ENCODE measurements at places on chromosomes 11 and 22.

- no peak for DNase-seq
These were observed 26.9 kb downstream of the CD82 start for GRCh38 chr11:44592125-44592940.

DNA sequence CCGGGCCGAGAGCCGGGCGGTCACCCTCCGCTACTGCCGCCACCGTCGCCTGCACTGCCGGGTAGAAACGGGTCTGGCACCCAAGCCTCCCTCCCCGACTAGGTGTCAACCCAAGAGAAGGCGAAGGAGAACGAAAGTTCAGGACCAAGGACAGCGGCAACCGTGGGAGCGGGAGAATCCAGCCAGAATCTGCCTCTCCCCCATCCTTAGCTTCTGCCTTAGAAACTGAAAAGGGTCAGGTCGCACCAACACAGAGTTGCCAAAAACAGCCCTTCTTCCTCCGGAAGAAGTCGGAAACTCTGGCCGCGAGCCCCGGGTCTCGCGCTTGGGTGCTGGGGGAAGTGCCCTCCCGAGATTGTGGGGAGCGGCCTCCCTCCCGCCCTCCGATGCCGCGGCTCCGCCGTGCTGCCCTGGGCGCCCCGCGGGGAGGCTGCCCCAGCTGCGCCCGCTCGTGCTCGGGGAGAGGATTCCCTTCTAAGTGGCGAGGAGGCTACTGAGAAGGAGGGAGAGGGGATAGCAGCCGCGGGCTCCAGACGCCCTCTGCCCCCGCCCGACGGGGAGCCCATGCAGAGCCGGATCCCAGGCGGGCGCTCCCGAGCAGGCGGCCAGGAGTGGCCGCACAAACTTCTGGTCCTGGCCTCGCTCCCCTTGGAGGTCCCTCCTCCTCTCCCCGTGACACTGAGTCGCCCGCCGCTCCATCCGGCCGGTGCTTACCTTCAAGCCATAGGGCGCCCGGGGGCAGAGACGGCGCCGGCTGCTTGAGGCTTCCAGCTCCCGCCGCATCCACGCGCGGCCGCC, 637 bp downstream of the DRD2 start:
- DNase-seq: peak; percentile 89

DNA sequence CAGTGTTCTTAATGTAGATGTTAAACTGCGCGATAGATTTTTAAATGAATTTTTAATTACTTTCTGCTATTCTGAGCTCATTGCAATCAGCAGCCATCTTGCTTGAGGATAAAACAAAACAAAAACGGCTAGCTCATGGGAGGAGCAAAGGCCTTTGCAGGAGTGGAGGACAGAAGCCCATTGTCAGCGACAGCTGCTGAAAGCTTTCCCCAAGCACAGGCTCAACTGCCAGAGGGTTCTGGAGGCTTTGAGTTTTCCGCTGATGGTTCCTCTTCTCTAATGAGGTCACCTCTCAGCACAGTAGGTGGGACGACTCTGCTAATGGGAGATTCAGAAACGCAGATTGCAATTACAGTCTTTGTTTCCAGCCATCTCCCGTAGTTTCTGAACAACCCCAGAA, 167.1 kb upstream of the TTC12 start:
- no peak for DNase-seq

DNA sequence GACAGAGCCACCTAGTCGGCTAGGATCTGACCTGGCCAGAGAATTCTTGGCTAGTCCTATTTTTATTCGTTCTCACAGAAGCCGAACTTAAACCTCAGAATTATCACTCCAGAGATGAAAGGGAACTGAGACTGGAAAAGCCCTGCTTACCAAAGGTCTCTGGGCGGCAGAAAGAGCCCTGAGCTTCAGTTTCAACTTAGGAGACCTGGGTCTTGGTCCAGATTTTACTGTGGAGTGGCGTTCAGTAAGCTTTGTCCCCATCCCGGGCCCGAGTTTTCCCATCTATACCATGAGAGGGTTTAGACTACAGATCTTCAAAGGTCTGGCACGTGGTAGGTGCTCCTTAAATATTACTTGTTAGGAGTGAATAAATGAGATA, 516 bp downstream of the NEU3 start:
- DNase-seq: no peak

DNA sequence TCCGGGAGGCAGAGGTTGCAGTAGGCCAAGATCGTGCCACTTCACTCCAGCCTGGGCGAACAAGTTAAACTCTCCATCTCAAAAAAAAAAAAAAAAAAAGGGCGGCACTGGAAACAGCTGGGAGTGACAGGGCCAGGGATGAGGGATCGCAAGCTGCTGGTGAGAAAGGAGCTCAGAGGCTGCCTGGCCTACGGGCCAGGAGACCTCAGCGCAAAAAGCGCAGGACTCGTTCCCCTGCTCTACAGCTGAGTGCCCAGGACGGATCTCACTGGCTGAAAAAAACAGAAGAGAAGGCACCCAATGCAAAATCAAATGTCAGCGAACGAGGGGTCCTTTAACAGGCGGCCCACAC, 650 bp upstream of the NUP50 start:
- DNase-seq: no peak

DNA sequence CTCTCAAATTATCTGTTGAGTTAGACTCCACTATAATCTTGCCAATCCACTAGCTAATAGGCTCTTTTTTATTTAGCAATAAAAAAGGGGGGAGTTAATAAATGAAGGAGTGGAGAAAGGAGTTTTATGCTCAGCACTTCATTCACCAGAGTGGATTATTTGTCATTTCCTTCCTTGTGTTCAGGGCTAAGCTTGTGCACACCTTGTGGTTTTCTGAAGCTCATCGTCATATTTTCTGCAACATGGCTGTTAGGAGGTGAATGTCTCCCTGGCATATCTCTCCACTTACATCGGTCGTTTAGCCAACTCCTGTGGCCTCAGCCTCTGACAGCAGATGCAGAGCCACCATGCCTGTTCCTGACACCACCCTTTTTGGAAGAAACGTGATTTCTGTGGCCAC, 83.9 kb upstream of the MTNR1B start:
- DNase-seq: no peak

- no peak for DNase-seq
These were observed 24.3 kb upstream of the KCNQ1OT1 start for GRCh38 chr11:2724104-2724503.

GRCh38 chr11:57430952-57431351, 4.0 kb upstream of the SLC43A3 start:
- no peak for DNase-seq

- DNase-seq: peak; percentile 13
These were observed 24.2 kb upstream of the ST3GAL4 start for GRCh38 chr11:126331286-126331685.

- DNase-seq: no peak
These were observed 19.4 kb downstream of the SNU13 start for GRCh38 chr22:41668971-41669911.

GRCh38 chr11:12840871-12841660, 166.8 kb downstream of the TEAD1 start:
- DNase-seq: no peak

- no peak for DNase-seq
These were observed 48.3 kb downstream of the RRP8 start for GRCh38 chr11:6554828-6555706.
